GM23248 (cell line): ENCODE measurements at places on chromosomes 7 and 10. TPM values are rescaled to one million over a fixed set of nuclear protein-coding genes. Genes with fewer than 3 reads are reported as not detected.

The GTF2IRD2 gene
- total RNA-seq, result 6.7 and 14.8 TPM in 2 replicates

The ASB10 gene
- not detected in 2 replicates for total RNA-seq

The OR2A12 gene
- not detected in 2 replicates for total RNA-seq

The UCN3 gene
- total RNA-seq, result not detected in 2 replicates

The GBX1 gene
- total RNA-seq, result not detected in 2 replicates

The TBATA gene
- total RNA-seq, result not detected in 2 replicates

The PON2 gene
- 60.7 and 65.6 TPM in 2 replicates for total RNA-seq

The ERVW-1 gene
- not detected in 2 replicates for total RNA-seq

DNA sequence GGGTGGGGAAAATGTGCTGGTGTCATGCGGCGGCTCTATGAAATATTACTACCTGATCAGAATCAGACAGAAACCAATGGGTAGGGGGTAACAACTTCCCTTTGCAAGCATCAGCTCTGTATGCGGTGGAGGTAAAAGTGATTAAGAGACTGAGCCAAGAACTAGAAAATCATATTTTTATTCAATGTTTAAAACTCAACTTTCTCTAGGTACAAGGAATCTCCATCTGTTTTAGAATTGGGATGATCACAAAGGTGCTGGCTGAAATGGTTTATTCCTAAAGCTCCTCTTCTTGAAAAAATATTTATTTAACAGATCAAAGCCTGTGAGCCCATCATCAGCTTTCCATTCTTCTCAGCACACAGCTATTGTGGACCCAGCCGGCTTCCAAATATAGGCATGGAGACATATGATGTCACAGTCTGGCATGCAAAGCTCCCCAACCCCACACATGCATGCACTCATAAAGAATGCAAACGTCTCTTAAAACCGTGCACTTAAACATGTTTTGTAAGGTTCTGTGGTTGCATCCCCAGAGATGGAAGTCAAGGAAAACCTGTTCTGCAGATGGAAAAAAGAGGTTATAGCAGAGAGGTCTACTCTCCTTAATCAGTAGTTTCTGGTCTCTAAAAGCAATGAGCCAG lies 126.0 kb downstream of the SKIDA1 start:
- H3K27ac ChIP-seq, result no peak overlapping the region; the same call in 1 of the 2 replicates
- DNase-seq, result peak; percentile 91
- H3K4me1 ChIP-seq, result peaks cover 23% of the 10 kb centered on the region
- no peaks in the 10 kb centered on the region for H3K27me3 ChIP-seq

DNA sequence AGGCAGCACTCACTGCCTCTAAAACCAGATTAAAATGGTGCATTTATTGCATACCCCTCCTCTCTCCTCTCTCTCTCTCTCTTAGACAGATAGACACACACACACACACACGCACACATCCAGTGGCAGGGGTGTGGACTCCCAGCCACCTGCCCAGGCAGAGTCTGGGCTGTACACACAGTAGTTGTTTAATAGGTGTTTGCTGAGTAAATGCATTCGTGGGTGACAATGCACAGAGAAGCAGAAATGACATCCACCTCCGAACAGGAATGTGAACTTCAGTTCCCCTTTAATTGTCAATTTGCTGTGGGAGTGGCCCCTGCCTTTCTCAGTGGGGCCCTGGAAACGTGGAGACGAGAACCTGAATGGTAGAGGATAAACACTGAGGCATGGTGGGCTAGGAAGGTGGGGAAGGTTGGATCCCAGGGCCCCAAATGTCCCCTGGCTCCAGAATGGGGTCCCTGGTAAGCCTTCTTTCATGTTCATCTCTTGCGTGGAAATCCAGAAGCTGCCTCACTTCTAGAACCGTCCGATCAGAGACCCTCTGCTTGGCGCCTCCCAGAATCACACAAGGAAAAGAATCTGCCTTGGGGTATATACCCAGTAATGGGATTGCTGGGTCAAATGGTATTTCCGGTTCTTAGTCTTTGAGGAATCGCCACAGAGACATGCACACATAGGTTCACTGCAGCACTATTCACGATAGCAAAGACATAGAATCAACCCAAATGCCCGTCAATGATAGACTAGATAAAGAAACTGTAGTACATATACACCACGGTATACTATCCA lies 58.5 kb upstream of the ECHDC3 start:
- no peak overlapping the region for H3K27ac ChIP-seq
- H3K4me1 ChIP-seq, result peaks cover 18% of the 10 kb centered on the region
- no peak for DNase-seq
- no peaks in the 10 kb centered on the region for H3K36me3 ChIP-seq
- H3K27me3 ChIP-seq, result peaks cover 25% of the 10 kb centered on the region

DNA sequence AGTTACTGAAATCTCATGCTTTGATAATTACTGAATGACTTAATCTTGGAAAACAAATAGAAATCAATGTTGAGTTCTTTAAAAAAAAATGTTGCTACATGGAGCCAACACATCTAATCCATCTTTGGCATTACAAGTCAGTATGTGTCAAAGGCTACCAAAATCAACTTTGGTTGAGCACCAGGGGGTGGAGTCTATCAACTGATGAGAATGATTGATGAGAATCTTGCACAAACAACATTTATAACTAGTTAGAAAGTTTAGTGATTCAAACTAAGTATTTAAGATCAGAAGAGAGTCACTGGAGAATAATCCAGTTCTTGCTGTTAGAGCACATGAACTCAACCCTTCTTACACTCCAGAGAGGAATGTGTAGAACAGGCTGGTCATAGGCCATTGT lies 70.5 kb upstream of the LRRC17 start:
- peak; percentile 29 for DNase-seq
- no peak overlapping the region for H3K27ac ChIP-seq
- peaks cover 4% of the 10 kb centered on the region; the same call in 1 of the 2 replicates for H3K4me1 ChIP-seq

DNA sequence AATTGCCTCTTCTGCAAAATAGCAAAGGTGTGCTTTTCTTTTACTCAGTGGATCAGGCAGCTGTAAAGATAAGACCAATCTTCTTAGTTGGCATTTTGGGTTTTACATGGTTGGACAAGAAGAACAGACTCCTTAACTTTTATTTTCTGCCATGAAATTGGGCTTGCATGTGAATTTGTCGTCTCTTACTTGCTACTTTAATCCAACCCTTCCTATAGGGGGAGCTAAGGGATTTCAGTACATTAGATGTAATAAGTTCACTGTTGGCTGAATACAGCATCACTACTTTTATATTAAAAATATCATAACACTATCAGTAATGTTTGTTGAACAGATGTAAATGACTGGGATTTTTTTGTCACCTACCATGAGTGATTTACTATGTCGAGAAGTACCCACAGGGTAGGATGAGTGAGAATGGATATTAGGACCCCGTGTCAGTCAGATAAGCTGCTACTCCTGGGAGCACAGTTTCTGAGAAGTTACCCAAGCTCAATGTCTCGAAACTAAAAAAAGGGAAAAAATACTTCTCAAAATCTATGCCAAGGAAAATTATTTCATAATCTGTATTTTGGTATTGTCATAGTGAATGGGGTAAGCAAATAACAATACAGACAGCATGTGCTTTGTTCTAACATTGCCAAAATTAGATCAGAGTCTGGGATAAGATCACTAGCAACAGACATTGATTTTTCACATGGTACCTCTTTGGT lies 127.4 kb upstream of the AGR3 start:
- peak; percentile 50 for DNase-seq
- H3K4me1 ChIP-seq, result peaks cover 10% of the 10 kb centered on the region
- no peak overlapping the region for H3K4me3 ChIP-seq
- H3K27me3 ChIP-seq, result no peaks in the 10 kb centered on the region
- H3K27ac ChIP-seq, result no peak overlapping the region

- DNase-seq, result no peak
- H3K36me3 ChIP-seq, result no peaks in the 10 kb centered on the region
- H3K4me3 ChIP-seq, result no peak overlapping the region
- no peaks in the 10 kb centered on the region for H3K27me3 ChIP-seq
Observed at GRCh38 chr10:128709686-128710085, 583.5 kb upstream of the MKI67 start.

- H3K27ac ChIP-seq, result no peak overlapping the region
- 0 out of 2 replicates have a peak overlapping the region, but pooled peaks have one; percentile 12 for H3K4me3 ChIP-seq
- H3K27me3 ChIP-seq, result peaks cover 8% of the 10 kb centered on the region; the same call in 1 of the 2 replicates
- DNase-seq, result peak; percentile 82
Observed at GRCh38 chr10:118669020-118669791, 73.8 kb upstream of the PRLHR start.

DNA sequence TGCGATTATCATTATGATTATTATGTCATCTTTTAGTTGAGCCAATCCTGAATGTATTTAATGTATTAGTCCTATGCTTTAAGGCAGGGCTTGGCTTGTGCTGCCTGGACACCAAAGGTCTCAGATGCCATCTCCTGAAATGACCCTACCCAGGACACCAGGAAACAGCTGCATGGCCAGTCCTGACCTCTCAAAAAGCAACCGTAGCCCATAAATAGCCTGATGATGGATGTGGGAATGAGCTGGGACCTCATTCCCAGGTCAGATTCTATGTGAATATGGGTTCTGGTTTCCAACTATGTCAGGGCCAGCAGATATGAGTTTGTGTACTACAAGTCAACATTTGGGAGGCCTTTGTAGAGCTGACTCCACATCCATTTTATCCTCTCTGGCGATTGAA lies 438.4 kb downstream of the NRG3 start:
- H3K36me3 ChIP-seq, result no peaks in the 10 kb centered on the region
- no peaks in the 10 kb centered on the region for H3K27me3 ChIP-seq
- H3K27ac ChIP-seq, result no peak overlapping the region
- DNase-seq, result no peak

DNA sequence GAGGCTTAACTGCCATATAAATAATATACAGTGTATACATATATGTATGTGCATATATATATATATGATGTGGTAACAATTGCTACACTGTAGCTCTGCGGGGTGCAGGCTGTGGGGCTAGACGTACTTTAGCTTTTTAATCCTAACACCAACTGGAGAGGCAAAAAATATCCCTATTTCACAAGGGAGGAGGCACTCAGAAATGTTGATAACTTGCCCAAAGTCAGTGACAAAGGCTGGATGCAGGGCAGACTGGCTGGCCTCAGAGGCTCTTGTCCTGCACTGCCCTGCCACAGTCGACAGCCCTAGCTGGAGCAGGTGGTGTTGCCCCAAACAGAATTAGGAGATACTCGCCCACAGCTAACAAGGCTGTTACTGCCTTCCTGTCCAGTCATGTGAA lies 1.5 kb upstream of the RELN start:
- H3K27me3 ChIP-seq, result peaks cover 36% of the 10 kb centered on the region
- H3K4me1 ChIP-seq, result no peaks in the 10 kb centered on the region
- H3K4me3 ChIP-seq, result no peak overlapping the region
- peak; percentile 8 for DNase-seq

GRCh38 chr7:95501261-95501832 lies 15.6 kb downstream of the ASB4 start:
- H3K27me3 ChIP-seq, result no peaks in the 10 kb centered on the region
- H3K4me3 ChIP-seq, result no peak overlapping the region
- H3K27ac ChIP-seq, result no peak overlapping the region
- no peaks in the 10 kb centered on the region for H3K36me3 ChIP-seq

- peaks cover 35% of the 10 kb centered on the region for H3K36me3 ChIP-seq
- no peaks in the 10 kb centered on the region for H3K27me3 ChIP-seq
- H3K27ac ChIP-seq, result peak overlapping the region; percentile 98
- H3K4me1 ChIP-seq, result peaks cover 30% of the 10 kb centered on the region
- peak; percentile 96 for DNase-seq
- H3K4me3 ChIP-seq, result 0 out of 2 replicates have a peak overlapping the region, but pooled peaks have one; percentile 3
Observed at GRCh38 chr7:6015917-6016652, 7.0 kb downstream of the AIMP2 start.

- no peaks in the 10 kb centered on the region for H3K36me3 ChIP-seq
- no peak overlapping the region for H3K27ac ChIP-seq
- no peaks in the 10 kb centered on the region for H3K4me1 ChIP-seq
- no peaks in the 10 kb centered on the region for H3K27me3 ChIP-seq
- H3K4me3 ChIP-seq, result no peak overlapping the region
- DNase-seq, result peak; percentile 38
Observed at GRCh38 chr7:134637934-134638719, 8.5 kb upstream of the BPGM start.

DNA sequence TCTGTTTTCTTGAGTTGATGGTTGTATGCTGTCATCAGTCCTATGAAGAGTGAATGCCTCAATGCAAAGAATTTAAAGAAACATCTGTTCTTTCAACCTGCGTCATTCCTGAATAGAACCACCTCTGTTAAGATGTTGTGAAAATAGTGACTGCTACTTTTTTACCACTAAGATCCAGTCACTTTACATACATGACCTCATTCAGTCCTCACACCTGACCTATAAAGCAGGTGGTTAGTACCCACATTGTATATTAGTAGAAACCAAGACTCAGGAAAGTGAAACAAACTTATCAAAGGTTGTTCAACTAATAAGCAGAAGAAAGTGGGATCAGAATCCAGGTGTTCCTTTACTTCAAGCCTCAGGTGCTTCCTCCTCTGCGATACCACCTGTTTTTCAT lies 64.8 kb downstream of the ITGB8 start:
- H3K27me3 ChIP-seq, result no peaks in the 10 kb centered on the region
- no peak overlapping the region for H3K27ac ChIP-seq
- H3K4me1 ChIP-seq, result no peaks in the 10 kb centered on the region
- no peak overlapping the region for H3K4me3 ChIP-seq
- no peak for DNase-seq
- no peaks in the 10 kb centered on the region; the same call in 1 of the 2 replicates for H3K36me3 ChIP-seq

GRCh38 chr10:43131256-43131655 lies 7.0 kb upstream of the CSGALNACT2 start:
- H3K27me3 ChIP-seq, result no peaks in the 10 kb centered on the region
- no peaks in the 10 kb centered on the region for H3K36me3 ChIP-seq

- peaks cover 12% of the 10 kb centered on the region; the same call in 1 of the 2 replicates for H3K4me1 ChIP-seq
- no peak overlapping the region for H3K4me3 ChIP-seq
- DNase-seq, result no peak
- no peaks in the 10 kb centered on the region for H3K36me3 ChIP-seq
- H3K27ac ChIP-seq, result no peak overlapping the region
Observed at GRCh38 chr10:34477249-34477648, 337.8 kb downstream of the PARD3 start.

DNA sequence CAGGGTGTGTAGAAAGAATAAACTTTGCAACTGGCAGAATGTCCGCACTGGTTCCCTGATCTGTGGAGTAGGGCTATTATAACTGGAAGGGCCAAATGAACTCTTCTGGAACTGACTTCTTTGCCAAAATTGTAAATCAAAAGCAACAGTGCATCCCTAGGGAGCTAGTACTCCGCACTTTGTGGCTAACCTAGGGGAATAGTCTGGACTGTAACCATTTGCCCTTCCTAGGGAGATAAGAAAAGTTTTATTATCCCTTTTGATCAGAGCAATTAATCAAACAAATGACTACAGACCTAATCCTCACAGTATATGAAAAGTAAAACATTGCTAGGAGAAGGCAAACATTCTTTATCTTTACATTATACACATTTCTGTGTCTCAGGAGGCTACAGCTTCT lies 45.5 kb upstream of the STEAP1B start:
- no peak for DNase-seq
- H3K4me1 ChIP-seq, result no peaks in the 10 kb centered on the region
- no peak overlapping the region for H3K27ac ChIP-seq
- H3K27me3 ChIP-seq, result peaks cover 35% of the 10 kb centered on the region
- no peaks in the 10 kb centered on the region for H3K36me3 ChIP-seq

- no peaks in the 10 kb centered on the region for H3K4me1 ChIP-seq
- H3K27ac ChIP-seq, result no peak overlapping the region
- no peak overlapping the region for H3K4me3 ChIP-seq
- H3K27me3 ChIP-seq, result peaks cover 12% of the 10 kb centered on the region; the same call in 1 of the 2 replicates
- no peaks in the 10 kb centered on the region for H3K36me3 ChIP-seq
- peak; percentile 4 for DNase-seq
Observed at GRCh38 chr7:48244864-48245271, 73.6 kb downstream of the ABCA13 start.
